CD8-positive, alpha-beta memory T cell (primary cell): ENCODE measurements at places on chromosomes 3 and 15.

- DNase-seq: no peak
These were observed 135.0 kb upstream of the UBE2E2 start for GRCh38 chr3:23068016-23068728.

- no peak for DNase-seq
These were observed 93.4 kb downstream of the IL12A start for GRCh38 chr3:160081958-160082533.

GRCh38 chr3:64919934-64920333 lies 232.1 kb upstream of the ADAMTS9 start:
- DNase-seq: no peak

GRCh38 chr3:141489203-141489602 lies 2.4 kb downstream of the RASA2 start:
- DNase-seq: no peak
